ENCODE measurements at places on chromosomes 6 and 20.

- no peak for DNase-seq
Measured at GRCh38 chr6:68575765-68576439, 59.2 kb upstream of the ADGRB3 start.

DNA sequence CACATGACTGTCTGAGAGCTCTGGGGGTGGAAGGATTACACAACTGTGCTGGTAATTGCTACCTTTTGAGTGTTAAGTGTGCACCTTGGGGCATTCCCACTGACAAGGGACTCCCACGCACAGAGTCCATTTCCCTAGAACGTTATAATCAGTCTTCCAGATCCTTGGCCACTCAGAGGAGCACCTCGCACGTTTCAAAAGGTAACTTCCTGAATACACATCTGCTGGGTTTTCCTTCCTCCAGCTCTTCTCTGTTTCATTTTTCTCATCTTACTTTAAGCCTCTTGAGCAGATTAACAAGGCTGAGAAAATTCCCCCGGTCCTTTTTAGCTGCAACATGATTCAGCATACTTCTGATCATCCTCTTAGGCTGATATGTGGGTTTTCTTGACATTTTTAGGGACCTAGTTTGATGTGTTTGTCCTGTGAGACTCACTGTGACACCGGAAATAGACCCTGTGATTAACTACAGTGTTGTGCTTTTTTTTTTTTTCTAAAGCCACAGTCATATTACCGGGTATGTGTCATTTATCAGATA, 98.4 kb upstream of the DUSP22 start:
- no peak for DNase-seq

- DNase-seq, result no peak
Measured at GRCh38 chr6:13870214-13870830, 54.4 kb upstream of the RNF182 start.

DNA sequence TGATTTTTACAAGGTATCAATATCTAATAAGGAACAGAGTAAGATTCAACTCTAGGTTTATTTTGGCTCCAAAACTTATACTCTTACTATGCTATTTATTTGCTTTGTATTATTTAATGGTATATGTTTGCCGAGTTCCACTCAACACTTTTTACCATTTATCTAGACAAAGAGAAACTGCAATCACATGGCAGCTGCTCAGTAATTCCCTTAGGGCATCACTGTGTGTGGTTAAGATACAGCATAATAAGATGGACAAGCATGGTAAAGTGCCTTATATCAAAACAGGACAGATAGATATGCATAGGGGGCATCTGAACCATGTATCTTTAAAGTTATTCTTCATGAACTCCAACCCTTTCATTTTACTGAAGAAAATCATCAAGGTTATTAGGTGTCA, 483.0 kb upstream of the ID4 start:
- DNase-seq, result no peak

DNA sequence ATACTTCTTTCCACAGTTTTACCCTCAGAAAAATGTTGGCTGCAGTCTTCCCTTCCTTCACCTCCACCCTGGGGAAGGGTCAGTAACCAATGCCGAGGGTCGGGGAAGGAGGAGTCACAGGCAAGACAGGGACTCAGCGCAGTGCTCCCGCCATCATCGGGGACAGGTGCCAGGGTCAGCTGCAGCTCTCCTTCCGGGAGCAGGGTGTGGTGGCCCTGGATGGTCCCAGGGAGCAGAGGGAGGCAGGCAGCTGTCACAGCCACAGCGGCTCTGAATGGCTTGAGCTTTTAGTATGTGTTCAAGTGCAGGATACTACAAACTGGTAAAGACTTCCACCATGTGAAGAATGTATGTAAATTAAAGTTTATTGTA, 26.0 kb upstream of the PI16 start:
- no peak for DNase-seq

- DNase-seq, result no peak
Measured at GRCh38 chr6:141347906-141348492, 784.7 kb upstream of the GJE1 start.

DNA sequence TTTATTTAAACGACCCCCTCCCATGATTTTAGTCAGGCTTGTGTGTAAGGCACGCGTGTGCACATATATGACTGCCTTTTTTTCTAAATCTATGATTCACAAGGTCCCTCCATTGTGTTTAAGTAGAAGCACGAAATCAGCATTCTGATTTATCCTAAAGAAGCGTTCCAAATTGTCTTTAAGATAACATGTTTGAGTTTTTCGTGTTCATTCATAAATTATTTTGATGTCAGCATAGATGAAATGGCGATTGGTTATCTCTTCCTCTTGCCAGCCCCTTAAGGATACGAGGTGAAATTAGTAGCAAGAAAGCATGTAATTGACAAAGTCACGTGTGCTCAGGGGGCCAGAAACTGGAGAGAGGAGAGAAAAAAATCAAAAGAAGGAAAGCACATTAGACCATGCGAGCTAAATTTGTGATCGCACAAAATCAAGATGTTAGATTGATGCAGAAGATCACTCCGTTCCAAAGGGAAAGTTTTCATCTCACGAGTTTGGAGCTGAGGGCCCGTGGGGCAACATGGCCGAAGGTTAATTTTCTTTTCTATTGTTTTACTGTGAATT, at the start of gene LIN28B:
Gene LIN28B, plus strand, starts transcription at position 377 of the 564 bp plus-strand sequence. Its CDS starts 144 bp downstream, at position 521.
- no peak for DNase-seq

- no peak for DNase-seq
Measured at GRCh38 chr6:137787016-137787415, 80.0 kb upstream of the TNFAIP3 start.

DNA sequence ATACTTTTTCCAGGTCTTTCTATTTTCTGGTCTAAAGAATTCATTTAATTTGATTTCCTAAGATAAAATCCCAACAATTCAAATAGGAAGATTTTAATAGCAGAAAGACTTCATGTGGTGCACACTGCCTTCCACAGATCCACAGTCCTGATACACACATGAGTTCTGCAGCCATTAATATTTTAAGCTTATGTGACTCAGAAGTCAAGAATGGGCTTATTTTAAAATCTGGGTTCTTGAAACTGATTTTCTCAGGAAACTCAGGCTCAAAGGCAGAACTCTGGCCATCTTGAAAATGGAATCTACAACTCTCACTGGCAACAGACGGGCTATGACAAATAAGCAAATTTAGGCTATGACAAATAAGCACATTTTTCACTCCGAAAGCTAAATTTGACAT, 88.2 kb downstream of the COL12A1 start:
- no peak for DNase-seq

DNA sequence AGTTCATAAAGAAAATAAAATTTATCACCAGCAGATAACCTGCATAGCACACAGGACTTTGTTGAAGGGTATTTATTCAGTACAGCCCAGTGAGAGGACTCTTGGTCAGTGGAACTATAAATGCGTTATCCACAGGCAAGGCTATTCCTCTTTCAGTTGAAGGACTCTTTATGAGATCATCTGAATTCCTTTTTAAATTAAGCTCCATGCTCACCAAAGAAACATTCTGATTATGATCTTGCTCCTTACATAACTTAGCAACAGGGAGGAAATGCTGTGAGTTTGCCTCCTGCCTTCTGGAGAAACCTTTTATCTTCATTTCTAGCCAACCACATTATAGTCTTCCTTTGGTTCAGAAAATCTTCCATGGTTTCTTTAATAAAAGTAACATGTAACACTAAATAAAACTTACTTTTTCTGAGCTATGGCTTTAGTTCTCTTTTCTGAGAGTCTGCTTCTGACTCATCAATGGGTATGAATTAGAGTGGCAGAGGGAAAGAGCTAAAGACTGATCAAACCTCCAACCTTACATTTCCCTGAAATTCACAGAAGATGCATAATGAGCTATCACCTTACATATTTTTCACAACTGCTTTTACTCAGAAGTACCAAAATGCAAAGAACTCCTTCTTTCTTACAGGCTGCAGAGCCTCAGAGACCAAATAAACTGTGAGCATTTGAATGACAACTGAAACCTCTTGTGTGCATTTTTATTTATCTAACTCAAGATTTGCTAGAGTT, 267.2 kb downstream of the ADGRG6 start:
- no peak for DNase-seq

GRCh38 chr6:136751522-136751956, 40.7 kb downstream of the MAP3K5 start:
- no peak for DNase-seq

DNA sequence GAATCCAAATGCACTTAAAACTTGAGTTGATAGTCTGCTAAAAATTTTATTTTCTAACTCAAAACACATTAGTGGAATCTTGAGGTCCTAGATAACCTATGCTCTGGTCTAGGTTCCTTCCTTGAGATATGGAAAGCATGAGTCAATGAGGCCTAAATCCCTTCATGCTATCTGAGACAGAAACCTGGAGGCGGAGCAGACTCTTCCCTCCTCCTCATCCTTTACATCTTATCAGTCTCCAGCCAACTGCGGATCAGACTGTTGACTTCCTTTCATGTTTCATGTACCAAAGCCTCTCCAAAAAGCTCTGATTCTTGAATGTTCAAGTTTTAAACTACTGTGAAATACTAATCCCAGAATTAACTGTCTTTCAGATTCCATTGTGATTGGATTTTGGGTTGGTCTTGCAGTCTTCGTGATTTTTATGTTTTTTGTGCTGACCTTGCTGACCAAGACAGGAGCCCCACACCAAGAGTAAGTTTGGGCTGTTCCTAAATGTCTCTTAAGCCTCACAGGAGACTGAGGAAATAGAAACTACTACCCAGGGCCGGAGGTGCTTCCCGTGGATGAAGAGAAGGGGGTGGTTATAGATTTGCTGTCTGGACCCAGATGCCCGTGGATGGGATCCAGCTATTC, 29.1 kb downstream of the MRAP2 start:
- no peak for DNase-seq

DNA sequence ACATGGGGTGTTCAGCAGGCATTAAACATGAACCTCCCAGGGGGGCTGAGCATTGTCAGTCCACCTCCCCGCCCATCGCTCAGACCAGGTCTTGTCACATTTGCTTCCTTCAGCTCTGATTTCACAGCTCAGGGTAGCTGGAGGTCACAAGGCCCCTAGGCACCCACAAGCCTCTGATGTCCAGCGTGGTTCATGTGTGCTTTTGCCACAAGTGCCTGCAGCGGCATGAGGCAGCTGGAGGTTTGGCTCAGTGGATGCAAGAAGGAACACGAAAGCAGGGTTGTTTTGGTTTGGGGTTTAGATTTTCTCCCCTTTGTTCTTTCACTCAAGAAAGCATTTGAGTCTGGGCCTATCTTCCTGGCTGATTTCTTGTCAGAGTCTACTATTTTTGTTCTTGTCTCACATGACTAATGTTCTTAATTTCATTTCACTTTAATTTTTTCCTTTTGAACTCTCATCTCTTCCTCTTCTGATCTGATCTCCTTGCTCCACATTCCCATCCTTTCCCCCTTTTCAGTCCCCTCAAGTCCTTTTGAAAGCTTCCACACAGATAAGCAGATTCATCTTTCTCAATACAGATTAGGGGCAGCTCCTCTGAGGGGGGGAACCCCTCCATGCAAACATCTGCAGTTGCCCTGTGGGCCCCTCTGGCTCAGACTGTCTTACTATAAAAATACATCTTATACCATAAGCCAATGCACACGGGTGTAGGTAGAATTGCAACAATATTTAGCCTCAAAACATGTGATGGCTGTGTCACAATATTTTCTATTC, 68.1 kb upstream of the CEP85L start:
- DNase-seq, result no peak
